ENCODE measurements at places on chromosomes 7 and 10.

GRCh38 chr10:95755511-95756004, 405 bp upstream of the ENTPD1 start:
- DNase-seq = no peak

DNA sequence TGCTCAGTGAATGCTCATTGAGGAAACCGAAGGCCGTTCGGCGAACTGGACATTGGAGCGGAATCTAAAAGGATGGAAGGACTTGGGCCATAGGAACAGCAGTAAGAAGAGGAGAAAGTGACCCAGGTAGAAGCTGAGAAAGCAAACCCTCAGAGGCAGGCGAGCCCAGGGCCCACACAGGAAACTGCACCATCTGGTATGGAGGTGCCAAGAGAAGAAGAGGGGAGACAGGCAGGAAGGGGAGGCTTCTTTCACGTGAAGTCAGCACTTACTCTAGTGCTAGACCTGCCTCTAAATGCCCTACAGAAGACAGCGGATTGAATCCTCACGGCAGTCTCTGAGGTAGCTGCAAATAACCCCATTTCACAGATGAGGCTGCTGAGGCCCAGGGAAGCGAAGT, 10.2 kb upstream of the CRHR2 start:
- no peak for DNase-seq

GRCh38 chr10:60767424-60767823, 10.9 kb upstream of the CDK1 start:
- no peak for DNase-seq

DNA sequence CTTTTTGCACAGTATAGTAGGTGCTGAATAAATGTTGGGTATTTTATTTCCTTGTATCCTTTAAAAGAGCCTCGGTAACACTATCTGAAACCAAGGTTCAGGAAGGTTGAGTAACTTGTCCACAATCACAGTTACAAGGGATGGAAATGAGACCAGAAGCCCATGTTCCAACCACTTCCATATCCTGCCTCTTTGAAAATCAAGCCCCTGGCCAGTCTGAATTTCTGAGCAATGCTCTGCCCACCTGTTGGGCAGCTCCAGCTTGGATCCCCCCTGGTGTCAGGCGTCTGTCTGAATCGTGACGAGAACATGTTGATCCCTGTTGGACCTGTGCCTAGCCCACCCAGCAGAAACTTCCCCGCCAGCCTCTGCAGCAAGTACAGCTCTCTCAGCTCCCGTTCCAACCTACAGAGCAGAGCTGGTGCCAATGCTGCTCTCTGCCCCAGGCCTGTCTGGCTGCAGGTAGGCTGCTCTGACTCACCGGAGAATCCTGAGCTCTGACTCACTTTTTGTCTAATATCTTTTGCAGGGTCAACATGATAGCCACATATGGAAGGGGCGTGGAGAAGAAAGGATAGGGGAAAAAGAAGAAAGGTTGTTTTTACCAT, 595.5 kb downstream of the INHBA start:
- DNase-seq = no peak

All from H1 (cell line).